ENCODE measurements at places on chromosomes 2 and 18.

DNA sequence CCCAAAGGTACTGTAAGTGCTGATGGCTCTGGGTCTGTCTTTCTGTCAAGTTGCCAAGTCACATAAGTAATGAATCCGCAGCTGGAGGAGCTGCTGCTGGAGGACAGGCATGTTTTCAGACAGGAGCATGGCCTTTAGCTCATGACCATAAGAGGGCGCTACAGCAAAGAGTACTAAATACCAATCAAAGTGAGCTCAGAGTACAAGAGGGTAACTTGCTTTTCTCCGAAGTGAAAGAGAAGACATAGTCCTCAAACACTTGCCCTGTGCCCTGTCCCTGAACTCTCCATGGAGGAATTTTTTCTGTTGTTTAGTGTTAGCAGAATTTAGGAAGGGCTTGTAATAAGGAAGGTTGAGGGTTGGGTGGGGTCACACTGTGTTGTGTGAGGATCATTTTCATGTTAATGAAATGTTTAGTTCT lies 58.0 kb upstream of the EML6 start:
- no peak for DNase-seq

- DNase-seq, result no peak
These were observed 3.2 kb downstream of the UBXN4 start for GRCh38 chr2:135744760-135745314.

DNA sequence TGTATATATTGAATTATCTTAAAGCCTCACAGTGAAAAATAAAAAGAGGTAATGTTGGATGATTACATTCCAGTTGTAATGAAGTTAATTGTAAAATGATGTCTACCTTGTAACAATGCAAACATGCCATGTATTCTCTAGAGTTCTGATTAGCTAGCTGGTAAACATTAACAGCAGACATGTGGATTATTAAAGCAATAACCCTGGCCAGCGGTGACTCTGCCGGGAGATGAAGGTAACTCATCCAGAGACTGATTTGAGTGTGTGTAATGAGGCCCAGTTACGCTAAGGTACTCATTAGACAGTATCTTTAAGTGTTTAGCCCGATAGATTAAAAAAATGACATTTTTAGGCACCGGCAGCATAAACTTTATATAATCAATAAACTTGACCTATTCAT lies 79.6 kb upstream of the REV1 start:
- DNase-seq, result no peak

GRCh38 chr2:73414696-73415095 lies 29.1 kb downstream of the ALMS1 start:
- no peak for DNase-seq

- DNase-seq, result no peak
These were observed 92.4 kb upstream of the TRIB2 start for GRCh38 chr2:12624384-12624783.

DNA sequence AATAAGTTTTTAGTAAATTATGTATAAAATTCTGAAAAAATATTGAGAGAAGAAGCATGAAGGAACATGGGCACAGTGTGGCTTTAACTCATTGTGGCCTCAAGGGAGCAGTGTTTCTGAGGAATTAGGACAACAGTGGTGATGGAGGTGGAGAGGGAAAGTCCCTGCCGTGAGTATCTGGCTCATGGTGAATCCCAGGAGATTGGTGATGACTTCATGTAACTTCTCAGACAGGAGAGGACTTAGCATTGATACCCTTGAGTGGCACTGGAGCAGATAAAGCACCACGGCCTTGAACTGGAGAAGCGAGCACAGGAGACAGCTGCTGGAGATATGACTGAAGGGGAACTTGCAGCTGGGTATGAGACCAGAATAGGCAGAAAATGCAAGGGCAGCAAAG lies 35.0 kb upstream of the LRP1B start:
- DNase-seq, result no peak

- DNase-seq, result no peak
These were observed 31.6 kb downstream of the CYP26B1 start for GRCh38 chr2:72116081-72116533.

- no peak for DNase-seq
These were observed 24.3 kb upstream of the PSMD14 start for GRCh38 chr2:161283926-161284325.

DNA sequence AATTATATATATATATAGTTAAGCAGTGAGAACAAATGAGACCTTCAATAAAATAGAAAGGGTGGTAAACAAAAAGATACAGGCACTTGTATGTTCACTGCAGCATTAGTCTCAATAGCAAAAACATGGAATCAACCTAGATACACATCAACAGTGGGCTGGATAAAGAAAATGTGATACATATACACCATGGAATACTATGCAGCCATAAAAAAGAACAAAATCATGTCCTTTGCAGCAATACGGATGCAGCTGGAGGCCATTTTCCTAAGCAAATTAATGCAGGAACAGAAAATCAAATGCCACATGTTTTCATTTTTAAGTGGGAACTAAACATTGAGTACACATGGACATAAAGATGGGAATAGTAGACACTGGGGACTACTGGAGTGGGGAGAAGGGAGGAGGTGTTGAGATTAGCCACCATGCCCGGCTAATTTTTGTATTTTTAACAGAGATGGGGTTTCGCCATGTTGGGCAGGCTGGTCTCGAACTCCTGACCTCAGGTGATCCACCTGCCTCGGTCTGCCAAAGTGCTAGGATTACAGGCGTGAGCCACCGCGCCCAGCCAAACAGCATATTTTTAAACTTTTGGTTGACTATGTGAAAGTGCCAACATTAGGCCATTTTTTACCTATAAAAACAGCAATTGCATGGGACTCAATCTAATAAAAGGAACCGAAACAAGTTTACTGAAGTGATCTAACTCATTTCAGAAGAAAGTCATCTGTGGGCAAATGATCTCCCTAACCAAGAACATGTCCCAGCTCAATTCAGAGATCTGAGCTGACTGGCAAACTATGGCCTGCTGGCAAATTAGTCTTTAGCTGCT lies 23.7 kb downstream of the ICA1L start:
- no peak for DNase-seq

DNA sequence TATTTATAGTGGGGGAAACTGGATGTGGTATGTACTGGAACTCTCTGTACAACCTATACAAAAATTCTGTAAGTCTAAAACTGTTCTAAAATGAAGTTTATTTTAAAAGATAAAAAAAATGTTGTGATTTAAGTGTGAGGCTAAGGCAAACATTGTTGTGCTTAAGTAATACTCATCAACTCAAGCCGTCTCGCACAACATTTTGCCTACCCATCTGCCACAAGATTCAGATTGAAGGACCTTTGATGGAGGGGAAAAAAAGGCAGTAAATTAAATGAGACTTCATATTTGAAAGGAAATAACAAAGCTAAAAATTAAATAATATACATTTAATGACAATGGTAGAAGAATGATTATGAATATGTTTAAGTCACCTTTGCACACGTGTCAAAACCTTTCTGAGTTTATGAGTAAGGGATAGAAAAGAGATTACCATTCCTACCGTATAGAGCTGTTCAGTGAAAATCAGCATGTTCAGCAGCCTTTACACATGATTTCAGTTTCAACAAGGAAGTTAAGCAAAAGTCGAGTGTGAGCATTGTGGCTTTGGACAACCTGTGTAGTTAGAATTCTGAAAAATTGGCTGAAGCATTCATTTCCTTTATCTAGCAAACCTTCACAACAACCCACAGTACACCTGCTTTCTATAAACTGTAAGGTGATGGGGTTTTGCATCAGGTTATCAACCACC lies 499.3 kb downstream of the IRS1 start:
- no peak for DNase-seq

GRCh38 chr2:68805025-68805424 lies 66.2 kb downstream of the BMP10 start:
- no peak for DNase-seq

- DNase-seq, result peak; percentile 76
These were observed 6.2 kb upstream of the TMEM87B start for GRCh38 chr2:112048887-112049286.

DNA sequence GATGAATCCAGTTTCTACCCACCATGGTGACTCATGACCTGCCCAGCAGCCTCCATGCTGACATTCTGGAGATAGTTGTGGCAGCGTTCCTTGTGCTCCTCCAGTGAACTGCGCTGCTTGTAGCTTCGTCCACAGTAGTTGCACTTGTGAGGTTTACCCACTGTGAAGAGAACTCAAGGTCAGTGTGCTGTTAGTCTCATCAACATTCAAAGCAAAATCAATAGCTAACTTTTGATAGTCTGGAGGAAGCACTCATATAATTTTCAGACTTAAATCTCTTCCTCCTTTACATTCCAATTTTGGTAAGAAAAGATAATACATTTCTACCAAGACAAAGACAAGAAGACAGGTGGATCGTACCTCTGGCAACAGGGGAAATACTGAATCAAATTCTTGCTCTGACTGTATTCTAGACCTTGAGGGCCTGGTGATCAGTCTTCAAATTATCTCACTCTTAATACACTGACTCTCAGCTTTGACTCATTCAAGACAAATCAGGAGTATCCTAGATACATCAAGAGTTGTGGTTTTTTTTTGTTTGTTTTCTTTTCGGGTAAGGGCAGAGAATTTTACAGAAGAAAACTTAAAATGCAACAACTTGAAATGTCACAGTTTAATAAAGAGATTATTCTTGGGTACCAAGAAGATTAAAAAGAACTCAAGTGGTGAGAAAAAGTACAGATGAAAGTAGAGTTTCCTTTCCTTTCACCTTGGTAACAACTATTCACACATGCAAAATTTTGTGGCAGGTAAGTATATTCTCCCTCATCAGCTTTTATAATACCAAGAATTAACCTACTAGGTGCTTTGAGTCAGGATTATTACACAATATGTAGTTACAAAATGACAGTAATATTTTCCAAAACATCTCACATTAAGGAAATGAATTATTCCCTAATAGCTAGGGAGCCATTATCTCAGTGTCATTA lies 129.2 kb downstream of the IKZF2 start:
- no peak for DNase-seq

DNA sequence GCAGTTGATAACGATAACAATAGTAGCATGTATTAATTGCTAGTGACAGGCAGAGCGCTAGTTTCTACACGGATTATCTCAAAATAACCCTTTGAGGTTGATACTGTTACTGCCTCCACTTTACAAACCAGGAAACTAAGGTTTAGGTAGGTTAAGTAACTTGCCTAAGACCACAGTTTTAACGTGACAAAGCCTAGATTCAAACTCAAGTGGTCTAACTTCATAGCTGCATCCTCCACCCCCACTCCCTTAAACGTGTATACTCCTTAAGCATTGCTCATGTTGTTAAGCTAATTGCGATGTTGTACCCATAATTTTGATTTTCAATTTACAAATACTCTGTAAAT lies 1.2 kb downstream of the ME2 start:
- DNase-seq, result peak; percentile 20

- DNase-seq, result no peak
These were observed 8.8 kb upstream of the POMC start for GRCh38 chr2:25177211-25177611.

- no peak for DNase-seq
These were observed 75.6 kb downstream of the COA5 start for GRCh38 chr2:98532756-98533155.

DNA sequence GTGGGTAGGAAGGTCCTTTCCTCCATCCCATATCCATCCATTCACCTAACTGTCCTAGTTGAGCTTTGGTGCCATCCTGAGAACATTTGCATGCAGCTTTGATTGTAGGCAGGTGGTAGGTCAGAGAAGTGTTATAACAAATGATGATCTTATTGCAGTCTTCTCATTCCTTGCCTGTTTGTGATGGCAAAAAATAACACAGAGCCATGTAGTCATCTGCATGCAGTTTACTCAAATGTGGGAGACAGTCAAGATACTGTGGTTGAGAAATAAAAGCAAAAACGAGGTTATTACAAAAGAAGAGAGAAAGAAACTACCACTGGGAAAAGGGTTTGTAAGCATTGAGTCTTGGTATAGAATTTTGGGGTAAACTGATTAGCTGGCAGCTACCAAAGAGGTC lies 66.3 kb downstream of the AOX1 start:
- DNase-seq, result no peak

DNA sequence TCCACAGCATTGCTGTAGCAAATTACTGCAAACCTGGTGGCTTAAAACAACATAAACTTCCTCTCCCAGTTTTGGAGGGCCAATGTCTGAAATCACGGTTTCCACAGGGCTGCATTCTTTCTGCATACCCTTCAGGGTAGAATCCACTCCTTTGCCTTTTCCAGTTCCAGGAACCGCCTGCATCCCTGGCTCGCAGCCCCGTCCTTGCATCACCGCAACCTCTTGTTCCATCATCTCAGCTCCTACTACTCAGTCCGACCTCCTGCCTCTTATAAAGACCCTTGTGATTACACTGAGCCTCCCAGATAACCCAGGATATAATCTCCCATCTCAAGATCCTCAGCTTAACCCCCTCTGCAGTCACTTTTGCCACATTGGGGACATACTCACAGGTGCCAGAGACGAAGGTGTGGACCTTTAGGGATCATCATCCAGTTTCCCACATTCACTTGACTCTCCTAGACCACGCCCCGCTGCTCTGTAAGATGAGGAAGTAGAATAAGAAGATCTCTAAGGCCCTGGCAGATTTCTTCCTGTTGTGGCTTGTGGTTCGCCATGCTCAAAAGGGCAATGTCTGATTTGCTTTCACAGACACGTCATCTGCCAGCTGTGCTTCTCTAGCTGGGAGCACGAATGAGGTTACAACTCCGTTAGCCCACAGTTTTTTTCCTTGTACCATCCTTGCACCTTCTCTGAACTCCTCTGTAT lies 103.6 kb upstream of the AGAP1 start:
- DNase-seq, result no peak

- DNase-seq, result no peak
These were observed 65.3 kb downstream of the MIB1 start for GRCh38 chr18:21805771-21806366.

- no peak for DNase-seq
These were observed 419.4 kb downstream of the MEIS1 start for GRCh38 chr2:66854298-66854697.

GRCh38 chr2:75199428-75200011 lies at the start of gene TACR1:
Gene TACR1, minus strand, starts transcription at chr2:75199520. Its CDS starts 586 bp downstream, at chr2:75198934.
- DNase-seq, result peak; percentile 56

DNA sequence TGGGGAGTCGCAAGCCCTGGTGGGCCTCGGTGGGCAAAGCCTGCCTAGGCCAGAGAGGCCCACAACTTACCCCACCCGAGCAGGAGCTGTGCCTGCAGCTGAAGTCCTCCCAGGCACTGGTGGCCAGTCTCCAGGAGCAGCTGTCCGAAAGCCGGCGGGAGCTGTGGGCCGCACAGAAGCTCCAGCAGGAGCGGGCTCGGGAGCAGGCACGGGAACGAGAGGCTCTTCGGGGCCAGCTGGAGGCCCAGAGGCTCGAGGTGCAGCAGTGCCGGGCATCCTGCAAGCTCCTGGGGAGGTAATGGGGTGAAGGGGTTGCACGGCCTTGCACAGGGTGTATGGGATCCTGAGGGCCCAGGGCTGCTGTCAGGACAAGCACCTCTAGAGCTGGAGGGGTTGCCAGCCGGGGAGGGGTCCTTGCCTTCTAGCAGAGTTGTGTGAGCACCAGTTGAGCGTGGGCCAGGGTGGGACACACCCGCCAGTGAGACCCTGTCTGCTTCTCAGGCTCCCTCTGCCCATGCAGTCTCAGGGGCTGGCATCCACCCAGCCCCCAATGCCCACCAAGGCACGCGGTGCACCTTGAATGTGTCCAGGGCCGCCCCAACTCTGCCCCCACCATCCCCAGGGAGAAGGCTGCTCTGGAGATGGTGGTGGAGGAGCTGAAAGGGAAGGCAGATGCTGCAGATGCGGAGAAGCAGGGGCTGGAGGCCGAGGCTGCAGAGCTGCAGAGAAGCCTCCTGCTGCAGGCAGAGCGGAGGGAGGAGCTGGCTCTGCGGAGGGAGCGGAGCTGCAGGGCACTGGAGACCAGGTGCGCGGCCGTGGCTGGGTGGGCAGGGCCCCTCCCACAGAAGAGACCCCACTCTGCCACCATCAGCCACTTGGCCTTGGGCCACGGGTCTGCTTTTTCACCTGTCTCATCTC lies 27.2 kb downstream of the CROCC2 start:
- DNase-seq, result no peak

Data from muscle of back (tissue), 13 donors.